ENCODE measurements at places on chromosomes 13 and 19.

GRCh38 chr13:43472339-43472738 is 314.4 kb downstream of the ENOX1 start:
- peak; percentile 15 for DNase-seq

- DNase-seq: no peak
These were observed 111.5 kb upstream of the ZNF507 start for GRCh38 chr19:32233885-32234284.

DNA sequence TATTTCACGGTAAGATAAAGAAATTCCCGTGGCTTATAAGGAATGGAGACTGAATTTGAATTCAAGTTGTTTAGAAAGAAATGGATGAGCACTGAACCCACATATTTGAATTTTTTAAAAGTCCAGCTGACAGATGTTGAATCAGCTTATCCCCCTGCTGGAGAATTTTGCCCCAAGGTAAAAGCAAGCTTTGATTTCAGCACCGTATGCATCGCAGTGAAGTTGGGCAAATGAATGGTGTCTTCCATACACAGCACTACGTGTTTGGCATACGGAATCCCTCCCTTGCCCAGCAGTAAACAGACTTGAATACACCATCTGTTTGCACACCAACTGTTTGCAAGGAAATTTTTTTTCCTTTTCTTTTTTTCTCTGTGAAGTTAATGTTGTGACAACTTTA is 77.5 kb upstream of the PEG3 start:
- DNase-seq: no peak

- no peak for DNase-seq
These were observed 83.1 kb downstream of the AKAP11 start for GRCh38 chr13:42355092-42355485.

DNA sequence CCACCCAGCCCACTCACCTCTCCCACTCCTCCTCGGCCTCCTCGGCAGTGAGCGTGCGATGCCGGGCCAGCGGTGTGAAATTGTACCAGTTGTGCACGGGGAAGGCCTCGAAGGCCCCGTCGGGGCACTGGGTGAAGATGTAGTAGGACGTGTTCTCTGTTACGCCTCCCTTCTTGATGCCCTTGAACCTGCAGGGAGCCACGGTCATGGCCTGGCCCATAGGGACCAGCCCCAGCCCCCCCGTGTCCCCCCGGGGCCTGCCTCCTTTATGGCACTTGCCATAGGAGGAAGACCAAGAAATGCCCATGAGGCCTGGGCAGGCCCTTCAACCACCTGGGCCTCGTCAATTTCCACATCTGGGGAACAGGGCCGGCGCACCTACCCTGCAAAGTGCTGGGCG is 5.6 kb downstream of the GTF2F1 start:
- DNase-seq: no peak

DNA sequence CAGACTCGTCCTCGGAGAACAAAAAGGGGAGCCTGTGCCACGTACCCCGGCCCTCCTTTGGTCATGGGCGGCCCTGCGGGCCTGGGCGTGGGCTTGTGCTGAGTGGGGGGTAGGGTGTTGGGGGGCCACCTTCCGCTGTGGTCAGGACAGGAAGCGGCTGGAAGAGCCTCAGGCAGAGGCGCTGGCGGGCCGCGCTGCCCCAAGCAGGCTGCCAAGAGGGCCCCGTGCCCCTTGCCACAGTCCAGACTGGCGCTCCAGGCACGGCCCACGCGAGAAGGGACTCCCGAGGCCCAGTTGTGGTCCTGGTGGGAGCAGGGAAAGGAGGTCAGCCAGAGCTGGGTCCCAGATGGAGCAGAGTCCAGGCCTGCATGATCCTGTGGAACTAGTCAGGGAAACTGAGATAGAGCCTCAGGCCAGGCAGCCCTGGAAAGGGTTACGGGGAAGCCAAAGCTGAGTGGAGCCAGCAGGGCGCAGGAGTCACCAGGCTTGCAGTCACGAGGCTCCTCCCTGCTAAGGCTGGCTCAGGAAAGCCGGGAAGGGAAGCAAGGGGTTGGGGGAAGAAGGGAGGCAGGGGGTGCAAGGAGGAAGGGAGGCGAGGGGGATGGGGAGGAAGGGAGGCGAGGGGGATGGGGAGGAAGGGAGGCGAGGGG is 135.0 kb downstream of the CRYL1 start:
- peak; percentile 13 for DNase-seq

GRCh38 chr13:107827840-107828549 is 387.3 kb downstream of the LIG4 start:
- no peak for DNase-seq

- no peak for DNase-seq
These were observed 30.0 kb upstream of the NCCRP1 start for GRCh38 chr19:39166571-39167391.

DNA sequence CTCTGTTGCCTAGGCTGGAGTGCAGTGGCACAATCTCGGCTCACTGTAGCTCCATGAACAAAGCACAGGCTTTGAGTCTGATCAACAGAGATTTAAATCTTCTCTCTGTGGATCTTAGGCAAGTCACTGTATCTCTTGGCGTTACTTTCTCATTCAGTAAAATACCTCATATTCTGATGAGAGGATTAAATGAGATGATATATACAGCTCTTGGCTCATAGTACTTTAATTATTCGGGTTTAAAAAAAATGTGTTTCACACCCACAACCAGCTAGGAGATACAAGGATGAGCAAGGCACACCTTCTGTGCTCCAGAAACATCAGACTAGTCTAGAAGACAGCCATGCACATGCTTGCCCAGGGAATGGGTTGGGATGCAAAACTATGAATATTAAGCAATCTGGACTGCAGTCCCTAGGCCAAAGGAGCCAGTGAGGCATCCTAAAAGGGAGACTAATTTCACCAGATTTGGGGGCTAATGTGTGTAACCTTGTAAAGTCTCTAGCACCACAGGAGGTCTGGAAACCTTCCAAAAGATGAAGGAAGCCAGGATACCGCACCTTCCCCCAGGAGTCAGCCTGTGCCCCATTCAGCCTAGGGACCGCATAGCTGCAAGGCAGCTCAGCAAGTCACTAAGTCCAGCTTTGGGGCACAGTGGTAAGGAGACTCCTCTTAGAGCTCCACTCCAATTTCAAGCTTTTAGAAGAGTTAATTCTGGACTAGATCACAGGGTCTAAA is 2.5 kb downstream of the VPS36 start:
- DNase-seq: no peak
